Coronary artery (tissue), 2 donors: ENCODE measurements at places on chromosomes 7 and 10.
A peak's percentile ranks its signal among the peaks of the same experiment; 100 is the strongest.

- no peak for DNase-seq
These were observed 125.3 kb downstream of the EBF3 start for GRCh38 chr10:129838794-129839193.

DNA sequence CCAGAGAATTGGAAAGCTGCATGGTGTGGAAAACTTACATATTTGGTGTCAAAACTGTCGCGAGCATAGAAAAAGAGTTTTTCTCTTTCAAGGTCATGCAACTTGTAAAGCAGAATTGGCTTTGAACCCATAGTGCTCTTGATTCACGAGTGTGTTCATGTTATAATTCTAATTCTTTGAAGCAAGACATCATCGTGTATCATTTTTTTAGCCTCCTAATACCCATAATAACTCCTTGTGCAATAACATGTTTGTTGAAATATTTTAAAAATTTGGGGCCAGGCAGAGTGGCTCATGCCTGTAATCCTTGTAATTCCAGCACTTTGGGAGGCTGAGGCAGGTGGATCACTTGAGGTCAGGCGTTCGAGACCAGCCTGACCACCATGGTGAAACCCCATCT is 4.2 kb downstream of the CCL24 start:
- no peak for DNase-seq

GRCh38 chr7:5421714-5422395 is 1.8 kb downstream of the TNRC18 start:
- peak; percentile 83 for DNase-seq

DNA sequence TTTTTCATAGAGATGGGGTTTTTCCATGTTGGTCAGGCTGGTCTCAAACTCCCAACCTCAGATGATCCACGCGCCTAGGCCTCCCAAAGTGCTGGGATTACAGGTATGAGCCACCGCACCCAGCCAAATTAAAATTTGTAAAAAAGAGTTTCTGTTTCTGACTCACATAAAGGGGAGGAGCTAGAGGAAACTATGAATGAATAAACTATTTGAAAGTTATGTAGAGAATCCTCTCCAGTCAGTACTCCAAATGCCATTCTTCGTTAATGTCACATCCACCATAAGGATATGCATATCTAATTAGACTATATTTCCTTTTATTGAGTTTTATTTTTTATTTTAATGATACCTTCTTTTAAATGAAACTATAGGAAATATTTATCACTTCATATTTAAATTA is 52.6 kb downstream of the MBL2 start:
- no peak for DNase-seq

GRCh38 chr7:111138586-111138985 is 47.7 kb downstream of the LRRN3 start:
- DNase-seq: no peak

GRCh38 chr7:47153576-47153975 is 428.3 kb downstream of the TNS3 start:
- DNase-seq: no peak

DNA sequence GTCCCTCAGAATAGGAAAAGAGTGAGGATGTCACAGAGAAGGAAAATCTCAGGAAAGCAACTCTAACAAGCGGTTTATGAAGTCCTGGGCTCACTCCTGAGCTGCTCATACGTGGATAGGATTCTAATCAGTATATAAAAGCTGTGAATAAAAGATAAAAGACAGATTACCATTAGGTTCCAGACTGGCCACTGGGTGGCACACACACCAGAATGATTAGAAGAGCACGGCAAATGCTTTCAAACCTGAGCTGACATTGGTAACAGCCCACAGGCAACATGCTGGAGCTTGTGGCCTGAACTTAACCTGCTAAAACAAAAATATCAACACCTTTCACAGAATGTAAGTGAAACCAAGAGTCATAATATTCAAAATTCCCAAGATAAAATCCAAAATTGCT is 370.8 kb downstream of the GRID1 start:
- DNase-seq: no peak

- DNase-seq: no peak
These were observed 77.9 kb downstream of the SNX10 start for GRCh38 chr7:26369593-26369992.

GRCh38 chr7:111855161-111855841 is 293.0 kb upstream of the IMMP2L start:
- DNase-seq: no peak

DNA sequence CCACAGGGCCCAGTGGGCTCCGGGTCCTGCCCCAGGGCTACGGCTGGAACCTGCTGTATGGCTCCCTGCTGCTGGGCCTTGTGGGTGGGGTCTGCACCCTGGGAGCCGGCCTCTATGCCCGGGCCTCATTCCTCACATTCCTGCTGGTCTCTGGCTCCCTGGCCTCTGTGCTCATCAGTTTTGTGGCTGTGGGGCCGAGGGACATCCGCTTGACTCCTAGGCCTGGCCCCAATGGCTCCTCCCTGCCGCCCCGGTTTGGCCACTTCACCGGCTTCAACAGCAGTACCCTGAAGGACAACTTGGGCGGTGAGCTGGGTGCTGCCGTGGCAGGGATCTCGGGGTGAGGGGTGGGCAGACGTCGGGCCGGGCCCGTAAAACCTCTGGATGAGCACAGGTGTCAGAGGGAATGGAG is 4.4 kb downstream of the SLC12A9 start:
- DNase-seq: no peak

DNA sequence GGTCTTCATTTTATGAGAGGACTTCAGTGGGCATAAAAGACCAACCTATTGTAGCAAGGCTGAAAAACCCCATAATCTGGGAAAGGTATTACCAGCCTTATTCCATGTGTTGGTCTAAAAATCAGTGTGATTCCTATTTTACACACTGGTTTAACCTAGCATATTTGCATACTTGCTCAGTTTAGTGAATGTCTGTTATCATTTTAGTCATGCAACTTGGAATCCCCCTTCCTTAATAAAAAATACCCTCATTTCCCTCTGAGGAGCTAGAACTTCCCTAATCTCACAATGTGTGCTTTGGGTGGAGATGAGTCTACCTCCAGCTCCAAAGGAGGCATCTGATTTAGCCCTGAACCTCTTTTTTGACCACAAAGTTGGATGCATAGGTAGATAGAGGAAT is 312.8 kb upstream of the SORCS1 start:
- DNase-seq: no peak

DNA sequence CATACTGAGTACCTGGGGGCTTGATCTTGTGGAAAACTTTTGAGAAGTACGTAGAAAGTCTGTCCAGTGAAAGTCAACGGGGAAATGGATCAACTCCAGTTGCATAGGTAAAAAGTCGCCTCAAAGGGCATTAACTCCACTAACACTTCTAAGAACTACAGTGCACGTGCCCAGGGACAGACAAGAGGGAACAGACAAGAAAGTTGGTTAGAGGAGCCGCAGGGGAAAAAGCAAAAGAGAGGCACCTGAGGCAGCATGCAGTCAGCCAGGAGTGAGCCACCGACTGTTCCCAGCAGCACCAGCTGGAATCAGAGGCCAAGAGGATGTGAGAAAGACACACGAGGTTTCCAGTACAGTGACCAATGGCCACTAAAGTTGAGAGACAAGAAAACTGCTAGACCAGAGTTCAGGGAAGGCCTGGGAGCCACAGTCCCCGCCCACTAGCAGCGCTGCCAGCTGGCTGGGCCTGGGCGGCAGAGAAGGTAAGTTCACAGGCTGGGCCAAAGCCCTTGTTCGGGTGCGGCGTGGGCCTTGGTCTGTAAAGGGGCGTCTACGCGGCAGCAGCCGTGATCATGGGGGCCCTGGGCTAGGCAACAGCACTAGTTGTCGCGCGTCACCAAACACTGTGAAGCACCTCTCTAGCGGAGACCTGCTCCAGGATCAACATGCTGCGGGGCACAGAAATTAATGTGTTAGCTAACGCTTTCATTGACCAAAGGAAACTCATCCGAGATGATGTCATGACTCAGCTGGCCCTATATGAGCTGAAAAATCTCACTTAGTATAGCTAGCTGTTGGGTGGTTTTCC is 14.0 kb downstream of the ITGB1 start:
- DNase-seq: no peak

DNA sequence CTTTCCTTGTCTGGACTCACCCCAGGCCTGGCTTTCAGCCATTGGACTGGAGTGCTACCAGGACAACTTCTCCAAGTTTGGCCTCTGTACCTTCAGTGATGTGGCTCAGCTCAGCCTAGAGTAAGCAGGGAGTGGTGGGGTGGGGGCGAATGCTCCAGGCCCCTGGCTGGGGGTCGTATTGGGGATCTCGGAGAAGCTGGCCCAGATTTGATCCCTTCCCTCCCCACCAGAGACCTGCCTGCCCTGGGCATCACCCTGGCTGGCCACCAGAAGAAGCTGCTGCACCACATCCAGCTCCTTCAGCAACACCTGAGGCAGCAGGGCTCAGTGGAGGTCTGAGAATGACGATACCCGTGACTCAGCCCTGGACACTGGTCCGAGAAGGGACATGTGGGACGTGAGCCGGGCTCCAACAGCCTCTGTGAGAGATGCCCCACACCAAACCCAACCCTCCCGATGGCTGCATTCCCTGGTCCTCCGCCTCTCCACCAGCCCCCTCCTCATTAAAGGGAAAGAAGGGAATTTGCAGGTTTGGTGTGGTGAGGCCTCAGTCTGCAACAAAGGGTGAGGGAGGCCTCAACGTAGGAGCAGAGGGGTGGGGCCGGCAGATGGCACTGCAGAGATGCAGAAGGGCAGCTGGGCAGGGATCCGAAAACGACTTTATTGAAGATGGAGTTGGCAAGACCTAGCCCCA is 14.8 kb downstream of the TRPV6 start:
- DNase-seq: peak; percentile 66

DNA sequence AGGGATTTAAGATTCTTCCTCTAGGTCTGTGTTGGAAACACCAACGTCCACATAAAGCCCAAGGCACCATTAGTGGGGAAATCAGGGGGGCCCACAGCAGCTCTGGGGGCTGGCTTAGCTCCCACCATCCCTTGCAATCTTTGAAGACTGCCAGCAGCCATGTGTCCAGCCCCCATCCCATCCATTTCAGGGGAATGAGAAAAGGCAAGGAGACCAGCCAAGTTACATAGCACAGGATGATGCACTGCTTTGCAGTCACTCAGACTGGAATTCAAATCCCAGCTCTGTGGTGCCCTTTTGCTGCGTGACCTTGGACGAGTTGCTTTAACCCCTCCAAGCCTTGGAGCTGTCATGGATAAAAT is 108.9 kb upstream of the ZMIZ1 start:
- no peak for DNase-seq

DNA sequence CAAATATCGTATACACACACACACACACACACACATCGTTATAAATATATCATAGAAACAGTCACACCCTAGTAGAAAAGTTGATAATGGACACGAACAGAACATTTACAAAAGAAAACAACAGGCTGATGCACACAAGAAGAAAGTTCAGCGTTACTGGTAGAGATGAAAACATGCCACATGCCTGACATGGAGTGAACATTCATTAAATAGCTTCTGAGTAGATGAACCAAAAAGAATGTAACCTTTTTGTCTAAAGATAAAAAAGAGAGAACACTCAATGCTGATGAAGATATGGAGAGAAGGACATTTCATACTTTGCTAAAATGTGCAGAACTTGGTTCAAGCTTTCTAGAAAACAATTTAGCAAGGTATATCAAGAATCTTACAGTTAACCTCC is 173.4 kb upstream of the KLF14 start:
- no peak for DNase-seq

- DNase-seq: no peak
These were observed 81.7 kb downstream of the NRP1 start for GRCh38 chr10:33252794-33253203.

DNA sequence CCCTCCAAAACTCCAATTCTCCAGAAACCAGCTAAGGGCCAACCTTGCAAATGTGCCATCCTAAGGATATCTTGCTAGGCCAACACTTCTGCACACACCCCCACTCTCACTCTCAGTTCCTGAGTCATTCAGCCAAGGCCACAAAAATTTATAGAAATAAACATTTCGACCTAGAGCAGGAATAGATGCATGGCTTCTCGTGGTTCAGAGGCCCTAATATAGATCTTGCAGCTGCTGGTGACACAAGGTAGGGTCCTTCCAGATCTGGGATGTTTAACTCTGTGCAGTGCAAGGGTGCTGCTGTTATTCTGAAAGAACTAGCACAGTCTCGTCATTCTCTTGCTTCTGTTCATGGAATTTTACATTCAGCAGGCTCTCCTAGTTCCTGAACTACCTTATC is 369.3 kb downstream of the CALN1 start:
- DNase-seq: no peak

DNA sequence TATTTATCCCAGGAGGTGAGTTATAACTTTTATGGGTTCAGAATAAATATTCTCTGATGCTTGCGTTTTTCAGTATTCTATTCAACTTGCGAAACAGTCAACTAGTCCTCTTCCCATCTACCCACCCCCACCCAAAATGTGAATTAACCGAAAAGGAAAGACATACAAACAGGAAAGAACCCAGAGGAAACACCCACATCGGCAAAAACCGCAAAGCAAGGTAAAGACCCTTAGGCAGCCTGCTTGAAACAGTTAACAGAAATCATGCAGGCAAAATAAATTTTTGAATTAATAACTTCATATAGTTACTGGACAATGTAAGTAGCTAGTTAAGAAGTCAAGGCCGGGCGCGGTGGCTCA is 5.4 kb downstream of the ZC3HAV1 start:
- no peak for DNase-seq

GRCh38 chr10:677750-678661 is 11.5 kb downstream of the DIP2C start:
- no peak for DNase-seq

GRCh38 chr7:901388-902154 is 25.2 kb downstream of the GET4 start:
- no peak for DNase-seq

GRCh38 chr10:96395931-96396877 is 37.4 kb upstream of the OPALIN start:
- no peak for DNase-seq

GRCh38 chr7:130650611-130651120 is 17.9 kb downstream of the COPG2 start:
- no peak for DNase-seq

- DNase-seq: no peak
These were observed 1.8 kb upstream of the HOXA10 start for GRCh38 chr7:27175626-27176523.

GRCh38 chr10:9362721-9363120 is 1308.2 kb downstream of the GATA3 start:
- DNase-seq: no peak

DNA sequence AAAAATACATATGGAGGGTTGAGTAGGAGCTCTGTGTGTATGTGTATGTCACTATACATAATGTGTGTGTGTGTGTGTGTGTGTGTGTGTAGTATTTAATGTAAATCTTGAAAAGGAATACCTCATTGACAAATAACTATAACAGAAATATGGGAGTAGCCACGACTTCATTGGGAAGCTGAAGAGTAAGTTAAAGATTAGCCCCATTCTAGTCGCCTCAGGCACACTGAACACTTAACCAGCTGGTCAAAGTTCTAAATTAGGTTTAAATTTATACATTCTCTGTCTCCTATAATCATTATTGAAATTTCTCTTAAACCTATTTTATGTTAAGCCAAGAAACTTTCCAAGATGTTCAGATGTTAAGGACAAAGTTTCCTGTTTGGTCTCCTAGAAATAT is 45.3 kb downstream of the FAM13C start:
- no peak for DNase-seq
